ENCODE measurements at places on chromosomes 3 and 15.

DNA sequence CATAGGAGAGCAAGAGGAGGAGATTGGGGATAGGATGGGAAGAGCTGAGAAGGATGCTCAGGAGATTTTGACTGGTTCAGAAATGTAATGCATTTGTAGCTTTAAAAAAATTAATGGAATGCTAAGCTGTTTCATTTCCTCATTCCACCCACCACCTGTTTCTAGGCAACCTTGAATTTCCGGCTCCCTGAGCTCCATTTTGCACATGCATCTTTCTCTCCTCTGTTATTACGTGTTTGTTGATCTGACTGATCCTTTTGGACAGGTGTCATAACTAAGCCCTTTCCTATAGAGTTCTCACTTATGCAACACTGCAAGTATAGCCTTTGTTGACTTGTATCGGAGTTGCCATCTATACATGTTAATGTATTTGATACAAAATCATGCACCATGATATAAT is 4.3 kb downstream of the TMPRSS7 start:
- DNase-seq, result no peak

GRCh38 chr3:99586701-99587100 is 51.7 kb upstream of the COL8A1 start:
- DNase-seq, result no peak

- DNase-seq, result no peak
Measured at GRCh38 chr3:197835509-197835908, 44.5 kb downstream of the LRCH3 start.

DNA sequence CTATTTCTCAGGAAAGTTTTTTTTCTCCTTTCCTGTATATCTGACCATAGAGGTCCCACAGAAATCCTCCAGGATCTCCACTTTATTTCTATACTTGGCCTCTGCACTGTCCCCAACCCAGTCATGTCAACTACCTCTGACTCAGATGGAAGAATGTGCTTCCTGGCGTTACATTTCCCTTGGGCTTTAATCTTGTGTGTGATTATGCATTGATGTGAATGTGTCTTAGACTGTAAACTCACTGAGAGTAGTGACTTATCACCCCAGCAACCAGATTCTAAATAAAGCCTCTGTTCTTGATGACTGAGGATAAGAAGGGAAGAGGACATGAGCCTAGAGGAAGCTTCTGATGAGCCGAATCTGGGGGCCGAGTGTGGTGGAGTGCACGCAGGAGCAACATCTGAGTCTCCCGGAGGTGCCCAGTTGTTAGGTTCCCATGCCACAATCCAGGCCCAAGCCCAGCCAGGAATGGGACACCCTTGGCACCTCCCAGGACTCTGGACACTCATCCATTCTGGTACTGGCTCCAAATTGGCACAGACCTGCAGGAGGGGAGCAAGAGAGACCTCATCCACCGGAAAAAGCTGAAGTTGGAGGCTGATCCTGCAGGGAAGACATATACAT is 32.1 kb upstream of the HEG1 start:
- no peak for DNase-seq

GRCh38 chr15:76057332-76058000 is 2.3 kb upstream of the TMEM266 start:
- DNase-seq, result no peak

- DNase-seq, result no peak
Measured at GRCh38 chr15:87498560-87498959, 758.0 kb downstream of the NTRK3 start.

GRCh38 chr3:118538187-118538586 is 496.5 kb downstream of the IGSF11 start:
- DNase-seq, result no peak

GRCh38 chr3:99850608-99851007 is 32.9 kb downstream of the CMSS1 start:
- no peak for DNase-seq

GRCh38 chr3:105345156-105345555 is 21.6 kb upstream of the ALCAM start:
- no peak for DNase-seq

GRCh38 chr3:139519998-139520737 is 19.4 kb downstream of the RBP1 start:
- no peak for DNase-seq

- DNase-seq, result no peak
Measured at GRCh38 chr15:94097552-94097951, 133.8 kb upstream of the MCTP2 start.

DNA sequence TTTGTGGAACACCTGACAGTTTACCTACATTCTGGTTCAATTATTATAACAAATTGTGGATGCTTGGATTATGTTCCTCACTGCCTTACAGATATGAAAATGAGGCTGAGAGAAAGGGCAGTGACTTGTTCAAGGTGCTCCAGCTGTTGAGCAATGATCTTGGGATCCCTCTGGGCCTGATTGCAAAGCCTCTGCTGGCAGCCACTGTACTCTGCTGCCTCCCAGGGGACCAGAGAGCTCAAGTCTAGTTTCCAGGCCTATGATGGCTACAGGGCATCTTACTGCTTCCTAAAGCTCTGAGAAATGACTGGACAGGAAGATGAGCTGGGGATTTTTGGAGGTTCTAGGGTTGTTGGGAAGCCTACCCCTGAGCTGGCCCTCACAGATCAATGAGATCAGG is 2.3 kb upstream of the SHC4 start:
- DNase-seq, result no peak

Measured in iPS DF 6.9 (cell line).